Stimulated activated CD4-positive, alpha-beta T cell treated with anti-CD3 and anti-CD28 coated beads, Interleukin-12 subunit alpha, Interleukin-12 subunit beta, amount 100 ng/mL, for 24 hours (primary cell): ENCODE measurements at places on chromosomes 2 and 18.

DNA sequence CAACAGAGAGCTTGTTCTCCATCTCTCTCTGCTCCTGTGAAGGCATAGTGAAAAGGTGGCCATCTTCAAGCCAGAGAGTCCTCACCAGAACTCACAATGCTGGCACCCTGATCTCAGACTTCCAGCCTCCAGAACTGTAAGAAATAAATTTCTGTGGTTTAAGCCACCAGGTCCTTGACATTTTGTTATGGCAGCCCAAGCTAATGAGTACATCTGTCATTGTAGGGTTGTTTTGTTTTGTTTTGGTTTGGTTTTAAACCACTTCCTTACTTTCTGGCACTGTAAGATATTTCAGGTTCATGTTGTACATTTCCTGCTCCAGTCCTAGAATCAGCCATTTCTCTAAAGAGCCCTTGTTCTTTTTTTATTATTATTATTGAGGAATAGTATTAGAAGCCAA, 171.2 kb downstream of the CPS1 start:
- DNase-seq, result no peak

DNA sequence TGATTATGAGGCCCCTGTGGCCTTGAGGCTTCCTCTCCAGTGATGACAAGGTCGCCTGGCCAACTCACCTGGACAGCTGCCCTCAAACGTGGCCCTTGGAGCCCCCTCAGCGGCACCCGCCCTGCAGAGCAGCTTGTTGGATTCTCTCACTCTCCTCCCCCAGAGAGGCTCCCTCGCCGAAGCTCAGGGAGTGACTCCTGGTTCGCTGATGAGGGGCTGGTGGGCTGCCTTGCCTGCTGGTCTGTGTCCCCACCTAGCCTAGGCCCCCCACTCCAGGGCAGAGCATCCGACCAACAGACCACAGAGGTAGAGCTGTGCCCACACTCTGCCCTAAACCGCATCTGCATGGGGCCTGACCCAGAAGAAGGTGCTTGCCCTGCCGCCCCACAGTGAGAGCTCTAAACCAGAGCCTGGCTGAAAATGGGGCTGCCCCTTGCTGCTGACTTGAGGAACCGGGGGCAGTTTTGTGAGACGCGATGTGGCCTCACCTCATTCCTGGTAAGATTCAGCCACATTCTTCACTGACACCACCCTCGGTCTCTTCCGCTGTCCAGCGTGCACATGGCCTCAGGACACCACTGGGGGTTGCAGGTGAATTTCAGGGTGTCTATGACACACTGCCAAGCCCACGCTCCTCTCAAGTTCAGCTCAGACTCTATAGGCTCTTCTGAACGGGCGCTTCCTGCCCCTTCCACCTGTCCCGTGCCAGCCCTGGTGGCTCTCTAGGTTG, 131.6 kb downstream of the CABLES1 start:
- DNase-seq, result no peak

DNA sequence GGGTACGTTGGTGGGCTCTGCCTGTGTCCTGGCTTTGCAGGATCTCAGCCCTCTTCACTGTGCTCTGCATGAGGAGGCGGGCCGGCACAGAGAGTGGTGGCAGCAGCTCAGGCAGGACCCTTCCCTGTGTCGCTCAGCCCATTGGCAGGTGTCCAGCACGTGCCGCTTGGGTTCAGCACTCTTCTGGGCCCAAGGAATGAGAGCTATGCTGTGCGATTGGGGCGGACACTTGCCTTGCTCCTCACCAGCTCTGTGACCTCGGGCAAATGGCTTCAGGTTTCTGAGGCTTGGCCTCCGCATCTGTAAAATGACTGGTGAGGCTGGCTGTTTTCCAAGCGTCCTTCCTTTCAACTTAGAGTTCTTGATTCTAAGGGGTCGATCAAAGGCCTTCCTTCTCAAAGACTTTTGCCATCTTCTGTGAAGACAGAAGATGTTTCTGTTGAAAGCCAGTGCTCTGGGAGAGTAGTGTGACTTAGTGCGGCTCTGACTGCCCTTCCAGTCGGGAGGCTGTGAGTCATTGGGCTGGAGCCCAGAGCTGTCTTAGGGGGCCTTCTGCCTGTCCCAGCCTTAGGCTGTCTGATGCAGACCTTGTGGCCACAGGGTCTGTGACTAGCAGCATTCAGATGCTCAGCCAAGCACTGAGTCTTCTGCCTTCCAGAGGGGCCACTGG, 35.6 kb downstream of the GLI2 start:
- DNase-seq, result no peak

DNA sequence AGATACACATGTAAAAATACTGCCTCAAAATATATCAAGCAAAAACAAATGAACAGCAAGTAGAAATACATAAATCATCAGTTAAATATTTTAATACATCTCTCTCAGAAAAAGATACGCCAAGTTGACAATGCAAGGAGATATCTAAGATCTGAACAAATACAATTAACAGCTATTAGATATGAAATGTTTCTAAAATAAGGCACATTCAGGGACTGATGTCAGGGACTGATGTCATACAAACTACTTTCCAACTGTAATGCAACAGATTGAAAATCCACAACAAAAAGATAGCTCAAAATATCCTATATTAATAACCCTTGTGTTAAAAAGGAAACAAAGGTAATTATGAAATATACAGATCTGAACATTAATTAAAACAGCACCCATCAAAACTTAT, 51.7 kb downstream of the TLK1 start:
- no peak for DNase-seq

GRCh38 chr2:95353613-95354468, 48.7 kb upstream of the FAHD2A start:
- no peak for DNase-seq

GRCh38 chr2:135636982-135637381, 104.7 kb upstream of the UBXN4 start:
- no peak for DNase-seq
